ENCODE measurements at places on chromosomes 3 and 15.

DNA sequence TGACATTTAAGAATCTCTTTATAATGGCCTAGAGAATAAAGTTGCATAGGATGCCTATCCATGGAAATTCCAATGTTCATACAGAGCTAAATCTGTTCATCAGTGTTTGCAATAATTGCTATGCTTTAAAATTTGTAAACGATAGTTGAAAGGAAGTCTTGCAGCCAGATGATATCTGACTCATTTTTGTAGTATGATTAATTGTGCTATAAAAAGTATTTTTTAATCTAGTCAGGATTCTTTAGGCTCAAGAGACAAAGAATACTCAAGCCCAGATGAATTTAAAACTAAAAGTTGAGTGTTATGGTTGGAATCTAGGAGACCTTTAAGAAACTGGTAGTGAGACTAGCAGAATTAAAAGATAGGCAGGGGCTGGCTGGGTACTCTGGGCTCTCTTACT lies 50.5 kb downstream of the SUCNR1 start:
- DNase-seq, result no peak

GRCh38 chr3:194300382-194300758 lies 50.8 kb downstream of the CPN2 start:
- no peak for DNase-seq

GRCh38 chr3:171001957-171002694 lies 24.4 kb downstream of the SLC2A2 start:
- DNase-seq, result no peak

GRCh38 chr3:123651449-123652341 lies 66.8 kb upstream of the HACD2 start:
- no peak for DNase-seq
